ENCODE measurements at places on chromosomes 16 and 17.

DNA sequence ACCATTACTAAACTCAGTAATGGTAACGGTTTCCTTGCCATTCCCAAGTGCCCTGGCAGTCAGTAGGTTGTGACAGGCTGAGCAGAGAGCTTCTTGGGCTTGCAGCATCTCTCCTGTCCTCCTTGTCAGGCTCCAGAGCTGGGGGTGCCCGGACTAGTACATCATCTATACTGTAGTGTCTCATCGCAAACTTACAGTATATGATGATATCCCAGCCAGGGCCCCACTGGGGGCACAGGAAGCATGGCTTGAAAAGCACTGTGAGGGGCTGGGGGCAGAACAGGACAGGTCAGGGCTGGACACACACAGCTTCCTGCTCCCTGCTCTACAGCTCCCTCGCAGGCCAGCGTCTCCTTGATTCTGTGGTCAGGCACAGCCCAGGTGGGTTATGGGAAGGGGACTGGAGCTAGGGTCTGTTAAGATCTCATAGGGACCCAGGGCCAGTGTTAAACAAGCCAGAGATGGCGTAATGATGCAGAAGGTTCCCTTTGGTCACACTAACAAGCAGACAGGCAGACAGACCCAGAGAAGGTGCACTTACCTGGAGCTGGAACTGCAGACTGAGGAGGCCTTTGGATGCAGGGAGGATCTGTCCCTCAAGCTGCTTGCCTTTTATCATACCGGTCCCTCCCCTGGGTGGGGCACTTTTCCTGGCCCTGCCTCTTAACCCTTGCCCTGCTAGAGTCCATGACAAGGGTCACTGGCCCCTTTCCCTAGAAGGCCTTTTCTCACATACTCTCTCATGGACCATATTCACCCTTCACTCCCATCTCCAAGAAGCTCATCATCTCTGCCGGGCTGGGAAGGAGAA lies 6.8 kb downstream of the ERAL1 start:
- DNase-seq = no peak

- peak; percentile 98 for DNase-seq
Measured at GRCh38 chr16:2090777-2091546, 43.2 kb downstream of the TSC2 start.

DNA sequence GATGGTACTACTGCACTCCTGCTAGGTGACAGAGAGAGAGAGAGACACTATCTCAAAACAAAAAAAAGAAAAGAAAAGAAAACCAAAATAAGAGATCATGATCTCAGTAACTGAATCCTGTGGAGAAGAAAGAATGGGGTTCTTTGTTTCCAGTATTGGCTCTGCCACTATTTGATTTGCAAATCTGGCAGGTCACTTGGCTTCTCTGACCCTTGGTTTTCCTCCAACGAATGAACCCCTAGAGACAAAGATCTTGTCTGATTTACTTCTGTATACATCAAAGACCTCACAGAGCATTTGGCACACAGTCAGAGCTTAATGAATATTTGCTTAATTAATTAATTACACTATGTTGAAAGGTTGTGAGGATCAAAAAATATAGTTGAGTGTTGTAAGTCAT lies 47.9 kb upstream of the NLK start:
- DNase-seq = no peak

DNA sequence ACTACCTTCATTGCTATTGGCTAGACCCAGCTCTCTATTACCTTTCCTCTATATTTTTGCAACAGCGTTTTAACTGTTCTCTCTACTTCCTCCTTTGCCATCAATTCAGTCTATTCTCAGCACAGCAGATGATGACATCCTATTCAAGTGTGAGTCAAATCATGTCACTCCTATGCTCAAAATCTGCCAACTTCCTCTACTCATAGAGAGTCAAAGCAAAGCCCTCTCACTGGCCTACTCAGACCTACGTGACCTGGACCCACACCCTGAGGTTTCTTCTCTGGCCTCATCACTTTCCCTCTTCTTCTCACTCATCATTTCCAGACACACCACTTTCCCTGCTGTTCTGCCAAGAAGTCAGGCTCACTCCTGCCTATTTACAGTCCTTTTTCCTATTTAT lies 289.0 kb upstream of the AXIN2 start:
- DNase-seq = no peak

DNA sequence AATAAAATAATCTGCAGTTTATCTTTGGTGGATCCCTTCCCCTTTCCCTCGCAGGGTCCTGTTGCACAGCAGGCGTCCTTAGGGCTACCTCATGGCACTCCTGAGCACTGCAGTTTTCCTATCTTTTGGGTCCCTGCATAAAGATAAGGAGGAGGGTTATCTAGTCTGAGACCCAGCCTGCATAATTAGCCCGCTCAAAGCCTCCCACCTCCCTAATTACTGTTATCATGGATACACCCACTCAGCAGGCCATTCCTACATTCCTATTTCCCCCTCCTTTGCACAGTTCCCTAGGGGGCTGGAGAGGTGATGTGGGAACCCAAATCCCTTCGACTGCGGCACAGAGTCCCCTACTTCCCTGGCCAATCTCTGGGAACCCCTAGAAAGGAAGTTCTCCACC lies 5.1 kb upstream of the CLUH start:
- no peak for DNase-seq

- no peak for DNase-seq
Measured at GRCh38 chr17:82884970-82885353, 45.1 kb upstream of the ZNF750 start.

DNA sequence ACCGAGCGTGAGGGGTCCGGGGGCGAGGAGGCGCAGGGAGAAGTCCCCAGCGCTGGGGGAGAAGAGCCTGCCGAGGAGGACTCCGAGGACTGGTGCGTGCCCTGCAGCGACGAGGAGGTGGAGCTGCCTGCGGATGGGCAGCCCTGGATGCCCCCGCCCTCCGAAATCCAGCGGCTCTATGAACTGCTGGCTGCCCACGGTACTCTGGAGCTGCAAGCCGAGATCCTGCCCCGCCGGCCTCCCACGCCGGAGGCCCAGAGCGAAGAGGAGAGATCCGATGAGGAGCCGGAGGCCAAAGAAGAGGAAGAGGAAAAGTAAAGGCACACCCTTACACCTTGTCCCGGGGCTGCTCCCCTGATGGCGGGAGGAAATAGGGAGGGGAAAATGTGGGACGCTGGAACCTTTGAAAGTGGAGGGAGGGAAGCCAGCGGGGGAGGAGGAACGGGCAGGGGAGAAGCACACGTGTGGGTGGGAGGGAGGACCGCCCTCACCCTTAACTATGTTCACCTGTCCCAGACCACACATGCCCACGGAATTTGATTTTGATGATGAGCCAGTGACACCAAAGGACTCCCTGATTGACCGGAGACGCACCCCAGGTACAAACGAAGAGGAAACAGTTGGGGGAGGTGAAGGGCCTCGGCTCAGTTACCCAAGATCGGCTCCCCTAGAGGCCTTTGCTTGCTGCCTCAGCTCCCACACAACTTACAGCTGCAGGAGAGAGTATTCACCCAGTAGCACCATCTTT lies 916 bp downstream of the PAGR1 start:
- DNase-seq = no peak

- DNase-seq = no peak
Measured at GRCh38 chr16:81307770-81308169, 7.0 kb upstream of the GAN start.

DNA sequence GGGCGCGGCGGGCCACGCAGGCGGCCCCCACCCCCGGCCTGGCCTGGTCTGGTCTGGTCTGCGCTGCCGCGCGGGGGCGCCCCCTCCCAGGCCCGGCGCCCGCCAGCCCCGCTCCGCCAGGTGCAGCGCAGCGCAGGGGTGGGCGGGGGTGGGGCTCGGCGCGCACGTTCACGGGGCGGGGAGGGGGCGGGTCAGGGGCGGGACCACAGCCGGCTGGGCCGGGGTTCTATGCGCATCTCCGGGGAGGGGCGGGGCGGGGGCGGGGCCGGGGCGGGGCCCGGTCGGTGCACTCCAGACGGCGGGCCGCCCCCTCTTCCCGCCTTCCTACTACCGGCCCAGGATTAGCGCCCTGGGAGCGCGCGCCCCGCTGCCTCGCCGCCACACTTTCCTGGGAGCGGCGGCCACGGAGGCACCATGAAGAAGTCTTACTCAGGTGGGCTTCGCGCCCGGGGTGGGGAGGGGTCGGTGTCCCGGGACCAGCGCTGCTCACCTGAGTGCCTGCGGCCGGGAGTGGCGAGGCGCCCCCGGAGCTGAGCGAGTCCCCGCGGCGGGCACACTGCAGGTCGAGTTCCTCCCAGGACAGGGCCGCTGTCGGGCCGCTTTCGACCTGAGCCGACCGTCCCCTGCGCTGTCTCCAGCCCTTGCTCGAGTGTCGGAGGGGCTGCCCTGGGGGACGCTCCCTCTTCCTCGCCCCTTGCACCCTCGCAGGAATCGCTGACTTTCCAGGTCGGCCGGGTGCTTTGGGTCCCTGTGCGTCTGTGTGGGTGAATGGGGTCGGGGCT lies 140.5 kb downstream of the SEC14L1 start:
- peak; percentile 40 for DNase-seq

GRCh38 chr16:72848759-72849664 lies 198.9 kb downstream of the ZFHX3 start:
- DNase-seq = peak; percentile 12

DNA sequence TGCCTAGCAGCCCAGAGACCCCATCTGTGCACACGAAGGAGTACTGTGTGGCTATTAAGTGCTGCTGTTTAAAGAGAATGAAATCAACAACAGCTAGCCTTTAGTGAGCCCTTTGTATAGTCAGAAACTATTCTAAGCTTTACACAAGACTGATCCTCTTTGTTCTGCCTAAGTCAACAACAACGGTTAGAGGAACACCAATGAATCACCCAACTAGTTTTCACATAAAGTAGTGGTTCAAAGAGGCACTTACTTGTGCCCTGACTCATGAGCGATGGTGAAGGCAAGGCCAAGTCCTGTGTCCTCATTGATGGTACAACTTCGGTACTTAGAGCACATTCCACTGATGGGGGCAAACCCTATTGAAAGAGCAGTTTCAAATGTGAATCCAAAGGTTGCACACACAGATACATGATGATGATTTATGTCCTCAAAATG lies 75.8 kb downstream of the ADAMTS18 start:
- DNase-seq = no peak

DNA sequence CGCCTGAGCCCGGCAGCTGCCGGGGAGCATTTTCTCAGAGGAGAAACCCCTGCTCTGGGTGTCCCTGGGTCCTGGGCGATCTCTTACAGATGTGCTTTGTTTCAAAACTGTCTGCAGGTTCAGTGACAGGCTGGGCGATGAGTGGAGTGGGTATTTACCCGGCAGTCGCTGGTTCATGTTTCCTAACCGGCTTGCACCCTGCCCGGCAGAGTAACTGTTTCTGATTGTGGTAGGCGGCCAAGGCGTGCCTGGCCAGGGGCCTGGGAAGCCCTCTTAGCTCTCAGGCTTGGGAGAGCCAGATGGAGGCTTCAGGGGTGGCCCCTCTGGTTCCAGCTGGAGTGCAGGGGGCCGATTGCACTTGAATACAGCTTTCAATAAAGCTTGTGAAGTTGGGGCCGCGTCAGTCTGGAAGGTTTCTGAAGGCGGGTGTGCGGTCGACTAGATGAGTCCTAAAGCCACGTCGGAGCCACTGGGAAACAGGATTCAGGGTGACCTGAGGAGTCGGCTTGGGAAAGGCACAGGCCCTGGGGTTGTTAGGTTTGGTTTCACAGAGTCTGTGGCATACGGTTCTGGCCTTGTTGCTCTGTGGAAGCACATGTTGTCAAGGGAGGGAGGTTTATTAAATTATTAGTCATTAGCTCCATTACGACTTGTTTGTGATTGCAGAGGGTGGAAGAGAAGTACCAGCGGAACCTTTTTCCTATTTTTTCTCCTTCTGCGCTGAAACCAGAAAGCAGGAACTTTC lies 1.4 kb downstream of the BAIAP2 start:
- no peak for DNase-seq

DNA sequence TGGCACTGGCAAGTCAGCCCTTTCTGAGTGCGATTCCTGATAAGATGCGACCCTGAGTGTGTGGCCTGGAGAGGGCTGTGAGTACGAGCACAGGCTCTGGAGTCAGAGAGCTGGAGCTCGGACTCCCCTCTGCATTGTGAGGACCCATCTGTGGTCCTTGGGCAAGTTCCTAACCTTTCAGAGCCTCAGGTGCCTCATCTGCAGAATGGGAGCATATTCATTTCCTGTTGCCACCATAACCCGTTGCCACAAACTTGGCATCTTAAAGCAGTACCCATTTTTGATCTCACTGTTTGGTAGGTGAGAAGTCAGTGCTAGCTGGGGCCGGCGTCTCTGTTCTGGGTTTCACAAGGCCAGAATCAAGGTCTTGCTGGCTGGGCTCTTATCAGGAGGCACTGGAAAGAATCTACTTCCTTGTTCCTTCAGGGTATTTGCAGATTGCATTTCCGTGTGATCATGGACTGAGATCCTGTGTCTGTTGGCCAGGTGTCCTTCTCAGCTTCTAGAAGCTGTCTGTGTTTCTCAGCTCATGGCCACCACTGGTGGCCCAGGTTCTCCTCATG lies 20.2 kb downstream of the KNOP1 start:
- DNase-seq = no peak

GRCh38 chr17:79946352-79947231 lies 89.1 kb downstream of the TBC1D16 start:
- DNase-seq = no peak

DNA sequence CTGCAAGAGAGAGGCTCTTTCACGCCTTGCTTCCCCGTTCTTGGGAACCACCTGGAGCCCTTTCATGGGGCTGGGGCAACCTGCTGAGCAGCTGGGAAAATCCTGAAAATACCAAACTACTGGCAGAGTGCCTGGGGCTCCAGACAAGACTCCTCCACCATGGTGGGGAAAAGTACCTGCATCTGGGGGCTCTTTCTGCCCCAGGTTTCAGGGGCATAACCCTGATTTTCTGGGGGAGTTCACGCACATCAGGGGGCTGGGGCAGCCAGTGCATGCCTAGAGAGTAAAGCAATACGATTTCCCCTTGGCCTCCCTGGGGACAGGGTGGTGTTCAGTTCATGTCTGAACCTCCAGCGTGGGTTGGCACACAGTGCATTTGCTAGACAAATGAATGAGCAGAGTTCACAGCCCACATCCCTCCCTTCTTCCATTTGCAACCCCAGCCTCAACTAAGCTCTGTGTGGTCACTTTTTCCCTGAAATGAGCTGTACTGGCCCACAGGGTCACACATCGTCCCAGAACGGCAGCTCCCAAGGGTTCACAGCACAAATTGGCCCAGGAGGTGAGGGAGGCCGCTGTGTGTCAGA lies 5.2 kb upstream of the CDC42EP4 start:
- no peak for DNase-seq

DNA sequence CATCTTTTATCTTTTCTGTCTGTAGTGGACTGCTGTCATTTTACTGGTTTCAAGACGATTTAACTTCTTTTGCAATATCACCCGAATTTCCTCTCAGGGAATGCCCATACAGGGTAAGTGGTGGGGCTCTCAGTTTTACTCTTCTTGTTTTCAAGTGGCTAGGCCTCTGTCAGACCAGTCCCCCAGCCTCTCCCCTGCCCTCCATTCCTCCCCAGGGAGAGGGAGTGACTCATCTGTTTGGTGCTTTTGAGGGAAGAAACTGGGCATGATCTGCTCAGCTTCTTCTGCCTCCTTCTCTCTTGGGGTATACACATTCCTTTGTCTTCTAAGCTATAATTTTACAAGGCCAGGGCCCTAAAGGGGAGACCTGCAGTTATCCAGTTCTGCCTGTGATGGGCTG lies 332.0 kb downstream of the CBLN1 start:
- no peak for DNase-seq

Data from NCI-H187 (cell line).